ENCODE measurements at places on chromosomes 11 and 22. TPM values are rescaled to one million over a fixed set of nuclear protein-coding genes. Genes with fewer than 3 reads are reported as not detected.

The OR8D4 gene
- total RNA-seq = not detected

The FGF4 gene
- total RNA-seq = not detected

The P4HA3 gene
- total RNA-seq = 0.27 TPM

The NCF4 gene
- not detected for total RNA-seq

The EFCAB6 gene
- 2.6 TPM for total RNA-seq

The MMP8 gene
- total RNA-seq = not detected

The SPA17 gene
- 22.4 TPM for total RNA-seq

GRCh38 chr11:8870411-8871170 is 40.4 kb upstream of the AKIP1 start:
- DNase-seq = peak; percentile 69

DNA sequence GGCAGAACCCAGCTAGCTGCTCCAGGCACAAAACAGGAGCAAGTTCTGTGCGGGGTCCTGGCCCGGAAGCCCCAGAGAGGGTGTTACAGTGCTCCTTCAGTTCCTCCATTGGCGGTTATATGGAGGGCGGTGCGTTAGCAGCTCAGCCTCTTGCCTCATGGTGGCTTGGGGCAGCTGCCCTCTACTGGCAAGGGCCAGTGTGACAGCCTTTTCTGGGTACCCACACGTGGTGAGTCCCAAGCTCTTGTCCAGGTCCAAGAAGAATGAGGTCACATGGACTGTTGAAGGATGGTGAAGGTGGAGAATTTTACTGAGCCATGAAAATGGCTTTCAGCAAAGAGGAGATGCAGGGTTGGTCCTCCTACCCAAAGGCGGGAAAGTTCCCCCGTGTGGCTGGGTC is 100.5 kb downstream of the WT1 start:
- DNase-seq = peak; percentile 22

- DNase-seq = peak; percentile 45
Observed at GRCh38 chr11:91299980-91300379, 924.6 kb upstream of the FAT3 start.

GRCh38 chr11:78313181-78313795 is 104.3 kb downstream of the GAB2 start:
- DNase-seq = peak; percentile 41

DNA sequence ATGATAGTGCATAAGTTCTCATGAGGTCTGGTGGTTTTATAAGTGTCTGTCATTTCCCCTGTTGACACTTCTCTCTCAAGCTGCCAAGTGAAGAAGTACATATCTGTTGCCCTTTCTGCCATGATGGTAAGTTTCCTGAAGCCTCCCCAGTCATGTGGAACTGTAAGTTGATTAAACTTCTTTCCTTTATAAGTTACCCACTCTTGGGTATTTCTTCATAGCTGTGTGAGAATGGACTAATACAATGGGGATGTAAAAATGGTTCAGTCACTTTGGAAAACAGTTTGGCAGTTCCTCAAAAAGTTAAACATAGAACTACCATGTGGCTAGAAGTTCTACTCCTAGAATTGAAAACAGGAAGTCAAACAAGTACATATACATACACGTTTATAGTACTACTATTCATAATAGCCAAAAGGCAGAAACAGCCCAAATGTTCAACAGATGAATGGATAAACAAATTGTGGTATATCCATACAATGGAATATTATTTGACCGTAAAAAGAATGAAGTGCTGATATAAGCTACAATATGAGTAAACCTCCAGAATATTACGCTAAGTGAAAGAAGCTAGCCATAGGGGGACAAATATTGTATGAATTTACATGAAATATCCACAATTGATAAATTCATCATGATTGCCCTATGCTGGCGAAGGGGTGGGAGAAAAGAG is 16.0 kb upstream of the DKK3 start:
- no peak for DNase-seq

DNA sequence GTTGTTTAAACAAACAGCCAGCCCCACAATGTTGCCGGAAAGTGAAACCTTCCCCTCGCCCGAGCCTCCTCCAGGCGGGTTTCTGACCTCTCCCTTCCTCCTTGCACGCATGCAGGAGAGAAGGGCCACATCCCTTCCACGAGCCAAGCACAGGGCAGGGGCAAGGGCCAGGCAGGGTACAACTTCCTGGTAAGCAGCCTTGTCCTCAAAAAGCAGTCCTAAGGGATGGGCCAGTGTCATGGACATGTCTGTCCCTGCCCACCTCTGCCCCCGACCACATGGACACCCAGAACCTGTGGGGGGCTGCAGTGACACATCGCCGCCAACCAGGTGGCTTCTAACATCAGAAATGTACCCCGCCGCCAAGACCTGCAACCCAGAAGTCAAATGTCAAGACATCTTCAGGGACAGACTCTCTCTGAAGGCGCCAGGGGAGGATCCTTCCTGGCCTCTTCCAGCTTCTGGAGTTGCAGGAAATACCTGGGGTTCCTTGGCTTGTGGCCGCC is 145.3 kb downstream of the CRYBB2 start:
- DNase-seq = no peak

GRCh38 chr22:24386937-24387471 is 40.4 kb upstream of the ADORA2A start:
- DNase-seq = no peak

DNA sequence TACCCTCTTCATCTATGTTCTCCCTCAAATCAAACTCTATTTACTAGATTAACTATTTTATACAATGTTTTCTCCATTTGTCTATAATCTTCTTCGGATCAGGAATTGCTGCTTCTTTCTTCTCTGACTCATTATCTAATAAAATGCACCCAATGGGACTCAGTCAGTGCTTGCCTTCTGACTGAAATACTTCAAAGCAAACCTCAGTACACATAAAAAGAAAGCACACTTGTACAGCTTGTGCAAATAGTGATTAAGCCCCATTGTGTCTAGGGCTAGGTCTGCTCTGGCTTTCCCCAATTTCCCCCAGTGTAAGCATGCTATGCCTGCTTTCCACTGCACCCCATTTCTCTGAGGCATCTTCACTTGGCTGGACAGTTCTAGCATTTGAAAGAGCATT is 118.6 kb upstream of the C11orf87 start:
- DNase-seq = no peak

GRCh38 chr22:40607506-40607905 is 29.0 kb downstream of the MRTFA start:
- DNase-seq = no peak

DNA sequence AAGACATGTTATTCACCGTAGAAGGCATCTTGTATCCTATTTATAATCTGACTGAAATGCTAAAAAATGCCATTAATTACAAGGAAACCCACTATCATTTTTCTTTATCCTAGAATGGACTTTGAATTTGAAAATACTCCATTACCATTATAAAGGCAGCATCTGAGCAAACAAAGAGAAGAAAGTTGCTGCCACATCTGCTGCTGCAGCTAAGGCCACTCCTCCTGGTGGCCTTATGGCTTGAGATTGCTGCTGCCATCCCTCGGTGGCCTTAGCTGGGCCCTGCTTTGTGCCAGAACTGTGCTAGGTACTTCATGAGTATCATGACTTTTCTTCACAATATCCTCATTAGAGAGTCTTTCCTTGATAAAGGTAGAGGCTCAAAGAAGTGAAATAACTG is 1210.1 kb upstream of the TENM4 start:
- no peak for DNase-seq

- no peak for DNase-seq
Observed at GRCh38 chr11:129163714-129164164, 28.4 kb downstream of the ARHGAP32 start.

DNA sequence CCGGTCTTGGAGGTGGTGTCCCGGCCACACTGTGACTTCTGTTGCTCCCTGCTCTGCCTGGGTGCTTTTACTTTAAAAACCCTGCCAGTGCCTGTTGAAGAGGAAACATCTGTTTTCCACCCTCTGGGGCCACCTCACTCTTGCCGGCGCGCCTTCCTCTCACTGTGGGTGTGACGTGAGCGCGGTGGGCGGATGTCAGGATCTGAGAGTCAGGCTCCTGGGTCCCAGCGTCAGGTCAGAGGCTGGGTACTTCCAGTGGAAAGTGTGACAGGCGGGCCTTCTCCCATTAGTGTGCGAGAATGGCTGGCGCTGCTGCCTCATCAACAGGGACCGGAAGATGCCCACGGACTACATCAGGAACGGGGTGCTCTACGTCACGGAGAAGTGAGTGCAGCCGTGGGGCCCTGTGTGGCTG is 54.2 kb downstream of the GRAMD4 start:
- DNase-seq = no peak

- DNase-seq = peak; percentile 38
Observed at GRCh38 chr11:250740-251299, 14.0 kb downstream of the PSMD13 start.

DNA sequence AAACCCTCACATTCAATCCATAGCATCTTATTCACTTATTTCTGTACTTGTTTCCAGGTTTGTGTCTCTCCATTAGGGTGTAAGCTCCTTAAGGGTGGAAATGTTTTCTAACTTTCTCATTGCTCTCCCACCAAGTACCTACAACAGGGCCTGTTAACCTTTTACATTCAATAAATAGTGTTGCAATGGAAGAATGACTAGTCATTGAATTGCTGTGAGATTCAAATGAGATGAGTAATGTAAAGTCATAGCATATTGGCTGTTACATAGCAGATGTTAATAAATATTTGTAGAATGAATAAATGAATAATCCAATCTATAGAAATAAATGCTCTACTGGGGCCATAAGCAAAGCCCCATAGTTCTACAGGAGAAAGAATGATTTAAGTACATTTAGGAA is 75.4 kb upstream of the DDI1 start:
- no peak for DNase-seq

DNA sequence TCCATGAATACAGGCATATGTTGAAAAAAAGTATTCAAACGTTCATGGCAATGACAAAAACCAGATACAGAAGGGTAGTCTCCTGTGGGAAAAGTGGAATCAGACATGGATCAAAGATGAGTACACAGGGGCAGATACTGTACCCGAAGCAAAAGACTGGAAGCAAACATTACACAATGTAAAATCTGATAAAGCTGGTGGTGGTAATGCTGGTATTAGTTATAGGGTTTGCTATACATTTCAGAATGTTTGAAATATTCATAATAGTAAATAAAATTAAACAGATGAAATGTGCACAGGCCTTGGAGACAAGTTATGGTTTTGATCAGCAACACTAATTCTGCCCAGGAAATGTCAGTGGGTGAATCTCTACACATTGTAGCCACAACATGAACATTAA is 607.6 kb downstream of the SOX6 start:
- DNase-seq = no peak

DNA sequence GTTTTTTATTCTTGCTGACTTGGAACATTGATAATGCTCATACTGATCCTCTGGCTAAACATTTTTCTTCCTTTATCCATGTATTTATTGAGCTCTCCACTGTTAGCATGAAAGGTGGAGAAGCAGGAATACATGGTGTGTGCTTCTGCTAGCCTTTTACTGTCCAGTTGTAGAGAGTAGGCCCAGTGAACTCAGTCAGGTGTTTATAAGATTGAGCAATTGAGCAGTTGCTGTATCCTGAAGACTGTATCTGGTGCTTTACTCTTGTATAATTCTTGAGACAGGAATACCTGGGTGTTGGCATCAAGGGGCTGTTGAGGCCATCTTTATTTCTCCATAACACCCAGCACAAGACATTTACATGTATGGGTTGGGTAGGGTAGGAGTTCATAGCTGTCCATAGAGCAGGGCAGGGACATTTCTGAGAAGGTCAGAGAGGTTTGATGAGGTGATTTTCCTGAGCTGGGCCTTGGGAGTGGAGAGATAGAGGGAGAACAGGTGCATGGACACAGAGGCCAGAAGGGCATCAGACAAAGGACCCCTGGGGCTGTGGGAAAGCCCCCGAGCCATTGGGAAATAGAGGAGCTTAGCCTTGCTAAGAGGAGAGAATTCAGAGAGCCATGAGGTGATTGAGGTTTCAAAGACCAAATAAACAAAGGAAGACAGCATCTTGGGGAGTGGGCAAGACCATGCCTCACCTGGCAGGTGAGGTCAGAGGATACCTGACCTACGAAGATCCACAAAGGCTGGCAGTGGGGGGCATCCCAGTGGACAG is 155.5 kb downstream of the TEAD1 start:
- DNase-seq = no peak

DNA sequence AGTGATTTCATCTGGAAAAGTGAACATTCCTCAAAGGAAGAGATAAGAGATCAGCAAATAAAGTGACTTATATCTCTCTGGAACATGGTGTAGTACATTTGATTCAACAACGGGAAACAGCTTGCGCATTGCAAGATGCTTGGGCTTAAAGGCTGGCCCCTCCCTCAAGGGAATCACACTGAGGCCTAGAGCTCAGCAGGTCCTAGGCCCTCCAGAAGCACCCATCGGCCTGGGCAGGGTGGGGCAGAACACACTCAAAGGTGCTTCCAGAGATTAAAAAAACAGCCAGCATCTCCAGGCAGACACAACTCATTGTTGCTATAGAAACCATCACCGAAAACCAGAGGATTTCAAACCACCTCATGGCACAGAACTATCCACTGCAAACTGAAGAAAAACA is 69.0 kb upstream of the ARFGAP3 start:
- no peak for DNase-seq

DNA sequence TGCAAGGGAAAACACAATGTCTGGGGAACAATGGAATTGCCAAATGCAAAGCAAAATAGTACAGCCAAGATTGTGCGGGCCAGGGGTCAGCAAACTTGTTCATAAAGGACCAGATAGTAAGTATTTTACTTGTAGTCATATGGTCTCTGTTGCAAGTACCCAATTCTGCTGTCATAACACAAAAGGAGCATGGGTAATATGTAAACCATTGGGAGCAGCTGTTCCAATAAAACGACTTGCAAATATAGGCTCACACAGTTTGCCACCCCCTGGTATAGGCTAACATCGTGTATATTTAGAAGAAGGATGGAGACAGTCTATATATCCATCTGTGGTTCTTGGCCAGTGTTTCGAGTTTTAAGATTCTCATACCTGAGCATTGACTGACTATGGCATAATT is 15.6 kb downstream of the SDHAF2 start:
- no peak for DNase-seq

DNA sequence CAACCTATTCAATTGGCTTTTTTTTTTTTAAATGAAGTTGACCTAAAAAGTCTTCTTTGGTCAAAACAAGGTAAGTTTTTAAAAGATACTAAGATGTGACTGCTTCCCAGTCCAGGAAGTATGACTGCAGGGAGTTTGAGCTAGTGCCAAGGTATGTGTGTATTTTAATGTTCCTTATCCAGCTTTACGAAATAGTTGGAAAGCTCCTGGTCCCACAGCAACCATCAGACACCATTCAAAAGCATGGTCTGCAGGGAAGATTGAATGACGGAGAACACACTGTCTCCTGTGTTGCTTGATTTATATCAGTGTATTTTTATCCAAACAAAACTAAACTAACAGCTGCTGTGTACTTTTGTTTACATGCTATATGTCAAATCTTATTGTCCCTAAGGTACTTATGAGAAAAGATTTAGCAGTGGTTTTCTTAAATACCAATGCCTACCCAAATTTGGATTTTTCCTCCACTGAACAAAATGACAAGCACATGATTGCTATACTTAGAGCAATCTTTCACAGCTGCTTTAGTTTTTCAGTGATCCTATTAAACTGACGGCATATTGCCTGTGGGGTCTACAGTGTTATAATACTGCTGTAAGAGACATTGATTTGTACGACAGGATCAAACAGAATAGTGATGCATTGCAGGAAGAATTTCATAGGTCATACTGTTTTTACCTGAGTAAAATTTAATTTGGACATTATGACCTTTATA is 122.9 kb downstream of the DCDC1 start:
- no peak for DNase-seq

GRCh38 chr11:72294616-72295395 is 50.8 kb upstream of the PHOX2A start:
- DNase-seq = no peak

GRCh38 chr11:79439886-79440570 is 802 bp downstream of the TENM4 start:
- no peak for DNase-seq
